ENCODE measurements at places on chromosomes 16 and 17.

DNA sequence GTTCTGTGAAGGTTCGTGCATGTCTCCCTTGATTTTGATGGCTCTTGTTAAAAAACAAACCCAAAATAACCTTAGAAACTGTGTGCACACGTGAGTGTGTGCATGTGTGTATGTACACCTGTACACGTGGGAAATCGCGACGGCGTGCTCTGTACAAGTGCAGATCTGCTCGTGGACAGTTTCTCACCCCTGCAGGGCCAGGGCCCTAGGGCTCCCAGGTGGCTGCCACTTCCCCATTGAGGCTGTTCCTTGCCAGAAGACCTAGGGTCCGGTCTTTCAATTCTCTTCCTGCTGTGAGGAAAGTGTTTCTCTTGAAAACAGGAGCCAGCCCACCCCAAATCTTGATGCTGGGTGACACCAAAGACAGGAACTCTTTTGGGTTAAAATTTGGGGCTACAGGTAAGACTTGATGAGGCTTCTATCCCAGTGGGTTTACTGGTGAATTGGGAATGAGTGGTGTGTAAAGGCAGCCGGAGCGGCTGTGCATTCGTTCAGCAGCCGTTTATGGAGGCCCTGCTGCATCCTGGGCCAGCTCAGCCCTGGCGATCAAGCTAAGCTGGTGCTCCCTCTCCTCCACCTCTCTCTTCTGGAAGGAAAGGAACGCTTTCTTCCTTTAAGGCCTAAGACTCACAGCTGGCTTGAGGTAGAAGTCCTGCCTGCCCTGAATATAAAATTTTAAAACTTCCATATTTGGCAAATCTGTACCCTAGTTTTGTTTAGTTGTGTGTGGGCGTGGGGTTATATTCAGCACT, 137.9 kb downstream of the CLEC16A start:
- DNase-seq: no peak

GRCh38 chr17:1999557-2000251, 25.4 kb downstream of the RTN4RL1 start:
- DNase-seq: peak; percentile 64

DNA sequence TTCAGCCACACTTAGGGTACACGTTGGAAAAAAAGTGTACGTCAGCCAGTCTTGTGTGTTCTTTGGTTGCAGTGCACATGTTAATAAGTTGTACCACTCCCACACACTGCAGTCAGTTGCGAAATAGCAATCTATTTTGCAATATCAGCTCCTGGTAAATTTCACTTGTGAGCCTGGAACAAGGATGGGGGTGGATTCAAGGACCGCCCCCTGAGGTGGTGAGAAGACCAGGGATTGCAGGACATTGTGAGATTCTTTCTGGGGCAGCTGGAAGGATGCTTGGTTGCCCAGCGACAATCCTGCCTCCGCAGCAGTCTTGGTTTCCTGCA, 78.6 kb upstream of the ZFHX3 start:
- no peak for DNase-seq

DNA sequence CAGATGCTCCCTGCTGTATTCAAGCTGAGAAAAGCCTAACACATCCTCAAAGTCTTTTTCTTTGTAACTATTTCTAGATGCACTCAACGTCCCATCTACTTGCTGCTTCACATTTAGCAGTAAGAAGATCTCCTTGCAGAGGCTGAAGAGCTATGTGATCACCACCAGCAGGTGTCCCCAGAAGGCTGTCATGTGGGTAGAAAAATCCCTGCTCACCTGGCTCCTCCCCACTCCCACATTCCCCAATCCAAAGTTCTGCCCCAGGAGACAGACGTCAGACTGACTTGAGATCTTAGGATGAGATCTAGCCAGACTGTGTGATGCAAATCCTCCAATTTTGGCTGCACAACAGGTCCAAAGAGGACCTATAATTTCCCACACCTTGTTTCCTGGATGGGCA, 1.1 kb downstream of the CCL13 start:
- no peak for DNase-seq

DNA sequence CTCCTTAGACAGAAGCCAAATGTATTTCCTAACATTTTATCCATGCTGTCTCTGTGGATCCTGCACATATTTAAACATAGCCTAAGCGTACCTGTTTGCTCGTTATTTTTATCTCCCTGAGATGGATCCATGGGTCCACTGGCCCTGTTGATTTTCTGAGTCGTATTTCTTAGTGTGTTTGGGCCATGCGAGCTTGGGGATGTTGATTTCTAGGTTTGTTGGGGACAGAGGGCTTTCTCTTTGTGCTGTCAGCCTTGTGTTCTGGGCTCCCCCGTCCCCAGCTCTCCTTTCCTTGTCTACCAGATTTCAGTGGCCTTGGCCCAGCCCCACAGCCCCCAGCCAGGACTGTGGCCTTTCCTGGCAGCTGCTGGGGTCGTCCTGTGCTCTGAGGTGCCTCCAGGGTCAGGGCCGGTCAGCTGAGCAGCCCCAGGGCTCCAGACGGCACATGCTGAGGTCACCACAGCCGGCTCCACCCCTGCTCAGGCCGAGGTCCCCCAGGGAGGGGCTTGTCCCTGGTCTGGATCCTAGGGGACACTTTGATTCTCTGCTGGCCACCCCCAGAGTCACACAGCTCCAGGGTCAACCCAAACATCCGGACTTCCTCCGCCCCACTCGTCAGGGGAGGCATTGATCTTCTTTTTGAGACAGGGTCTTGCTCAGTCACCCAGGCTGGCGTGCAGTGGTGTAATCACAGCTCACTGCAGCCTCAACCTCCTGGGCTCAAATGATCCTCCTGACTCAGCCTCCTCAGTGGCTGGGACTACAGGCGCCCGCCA, 4.4 kb downstream of the SSTR5 start:
- no peak for DNase-seq

DNA sequence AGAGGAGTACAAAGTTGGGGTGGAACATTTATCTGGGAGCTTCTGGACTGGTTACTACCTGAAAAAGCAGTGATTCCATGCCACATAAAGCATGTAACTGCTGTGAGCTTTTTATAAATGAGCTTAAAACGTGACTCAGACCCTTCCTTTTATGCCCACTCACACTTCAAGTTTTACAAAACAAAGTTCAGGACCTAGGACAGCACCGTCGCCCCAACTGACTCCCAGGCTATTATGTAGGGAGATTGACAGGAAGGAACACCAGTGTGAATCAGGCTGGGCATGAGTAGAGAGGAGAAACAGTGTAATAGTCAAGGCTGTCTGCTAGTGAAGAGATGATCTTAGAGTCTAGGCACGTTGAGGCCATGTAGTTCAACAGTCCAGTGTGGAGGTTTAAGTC, 91.6 kb upstream of the DNAH9 start:
- no peak for DNase-seq

- no peak for DNase-seq
Observed at GRCh38 chr16:87177673-87178072, 139.5 kb downstream of the C16orf95 start.

GRCh38 chr17:21283482-21284318, 811 bp upstream of the MAP2K3 start:
- no peak for DNase-seq

GRCh38 chr17:27547301-27547683, 83.7 kb upstream of the LGALS9 start:
- no peak for DNase-seq

DNA sequence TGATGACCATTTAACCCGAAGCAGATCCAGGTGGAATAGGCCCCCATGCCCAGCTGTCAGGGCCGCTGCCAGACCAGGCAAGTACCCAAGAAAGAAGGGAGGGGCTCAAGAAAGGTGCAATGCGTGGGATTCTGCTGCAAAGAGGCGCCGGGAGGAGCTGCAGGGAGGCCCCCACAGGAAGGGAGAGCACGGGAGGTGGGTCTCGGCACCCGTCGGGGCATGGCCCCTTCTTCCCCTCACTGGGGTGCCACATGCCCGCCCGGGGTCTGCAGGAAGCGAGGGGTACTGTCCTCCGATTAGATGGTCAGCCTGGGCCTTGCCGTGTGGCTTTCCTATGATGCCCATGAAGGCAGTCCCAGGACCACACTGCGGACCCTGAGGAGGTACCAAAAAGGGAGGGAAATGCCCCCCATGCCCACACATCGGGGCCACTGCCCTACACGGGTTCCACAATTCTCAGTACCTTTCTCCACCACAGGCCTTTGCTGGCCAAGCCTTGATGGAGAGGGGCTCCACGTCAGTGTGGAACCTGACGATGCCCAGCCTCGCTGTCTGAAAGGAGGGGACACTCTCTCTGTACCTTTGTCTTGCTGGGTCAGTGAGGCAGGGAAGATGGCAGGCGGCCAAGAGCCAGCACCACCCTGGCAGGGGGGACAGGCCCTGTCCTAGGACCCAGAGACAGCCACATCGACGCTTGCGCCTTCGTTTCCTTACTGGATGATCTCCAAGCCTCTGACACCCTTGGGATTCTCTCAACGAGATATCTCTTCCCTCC, 45.5 kb upstream of the DNAH17 start:
- no peak for DNase-seq

- DNase-seq: no peak
Observed at GRCh38 chr17:65181237-65182061, 44.3 kb downstream of the RGS9 start.

DNA sequence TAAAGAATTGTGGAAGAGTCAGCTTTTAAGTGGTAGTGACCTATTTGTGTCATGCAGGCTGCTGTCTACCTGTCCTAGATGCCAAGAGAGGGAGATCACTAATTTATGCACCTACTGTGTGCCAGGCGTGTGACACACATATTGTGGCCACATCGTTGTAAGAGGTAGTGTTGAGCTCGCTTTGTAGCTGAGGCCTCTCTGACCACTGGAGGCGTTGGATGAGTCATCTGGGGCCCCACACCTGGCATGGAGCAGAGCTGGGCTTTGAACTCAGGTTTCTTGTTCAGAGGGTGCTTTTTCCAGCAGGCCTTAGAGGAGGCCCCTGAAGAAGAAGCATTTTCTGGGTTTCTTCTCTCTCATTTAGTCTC, 52.3 kb upstream of the LGALS9 start:
- DNase-seq: no peak

GRCh38 chr17:4594931-4595684, 10.8 kb downstream of the SMTNL2 start:
- DNase-seq: peak; percentile 41

- DNase-seq: no peak
Observed at GRCh38 chr16:7408700-7409365, 76.2 kb downstream of the RBFOX1 start.

GRCh38 chr16:10799736-10800135, 18.9 kb downstream of the TVP23A start:
- no peak for DNase-seq

DNA sequence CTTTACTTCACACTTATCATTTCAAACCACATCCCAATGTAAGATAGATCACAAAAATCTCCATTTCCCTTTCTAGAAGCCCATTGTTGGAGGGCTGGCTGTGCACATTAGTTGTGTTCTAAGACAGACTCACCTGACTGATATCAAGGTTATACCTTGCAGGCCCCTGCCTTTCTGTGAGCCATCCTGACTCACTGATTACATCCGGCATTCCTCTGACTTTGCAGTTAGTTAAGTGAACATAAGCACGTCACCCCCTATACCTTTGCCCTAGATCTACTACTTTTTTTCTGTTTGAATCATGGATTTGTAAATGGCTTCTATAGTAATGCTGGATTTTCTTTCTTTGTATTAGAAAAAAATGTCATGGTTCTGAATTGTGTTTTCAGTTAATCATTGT, 78.3 kb downstream of the TANGO6 start:
- no peak for DNase-seq

DNA sequence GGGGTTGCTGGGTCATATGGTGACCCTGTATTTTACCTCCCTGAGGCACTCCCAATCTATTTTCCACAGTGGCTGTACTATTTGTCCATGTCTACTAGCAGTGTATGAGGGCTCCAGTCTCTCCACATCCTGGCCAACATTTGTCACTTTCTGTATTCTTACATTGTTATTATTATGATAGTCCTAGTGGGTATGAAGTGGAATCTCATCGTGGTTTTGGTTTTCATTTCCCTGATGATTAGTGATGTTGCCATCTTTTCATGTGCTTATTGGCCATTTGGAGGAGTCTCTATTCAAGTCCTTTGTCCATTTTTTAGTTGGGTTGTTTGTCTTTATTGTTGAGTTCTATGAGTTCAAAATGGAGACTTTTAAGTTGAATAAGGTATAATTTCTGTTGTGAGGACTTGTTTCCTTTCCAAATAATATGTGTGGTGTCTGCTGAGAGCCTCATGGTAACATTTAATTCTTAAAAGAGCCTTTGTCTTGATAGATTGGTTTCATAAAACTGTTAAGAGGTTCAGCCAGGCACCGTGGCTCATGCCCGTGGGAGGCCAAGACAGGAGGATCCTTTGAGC, 108.2 kb downstream of the RPTOR start:
- no peak for DNase-seq

DNA sequence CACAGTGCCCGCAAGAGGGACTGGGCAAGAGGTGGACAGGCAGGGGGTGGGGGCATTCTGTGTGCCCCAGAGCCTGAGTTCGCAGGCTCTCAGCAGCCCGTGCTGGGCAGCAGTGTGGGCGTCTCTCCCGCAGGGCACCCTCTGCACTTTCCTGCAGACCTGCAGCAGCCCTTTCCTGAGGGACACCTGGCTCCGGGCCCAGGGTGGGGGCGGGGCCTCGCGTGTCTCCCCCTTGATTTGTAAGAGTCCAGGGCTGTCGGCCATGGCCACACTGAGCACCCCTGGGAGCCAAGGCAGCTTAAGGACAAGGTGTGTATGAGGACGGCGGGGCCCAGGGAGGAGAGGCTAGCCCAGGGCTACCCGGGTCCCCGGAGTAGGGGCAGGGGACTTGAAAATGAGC, 33.4 kb upstream of the SLC38A10 start:
- DNase-seq: peak; percentile 52

- DNase-seq: peak; percentile 97
Observed at GRCh38 chr16:30052671-30053372, 12.7 kb upstream of the ALDOA start.

GRCh38 chr17:55722742-55723487, at the start of gene TMEM100:
TMEM100 (minus strand) TSS chr17:55722864; CDS start chr17:55721070, 1,794 bp downstream.
- DNase-seq: no peak

GRCh38 chr17:4599505-4600281, 15.4 kb downstream of the SMTNL2 start:
- peak; percentile 59 for DNase-seq

GRCh38 chr16:54335230-54335629, 48.6 kb upstream of the IRX3 start:
- no peak for DNase-seq

- peak; percentile 11 for DNase-seq
Observed at GRCh38 chr17:32529604-32530003, 42.8 kb downstream of the CDK5R1 start.

Data from NCI-H510A (cell line).